ENCODE measurements at places on chromosomes 7 and 10.
A peak's percentile ranks its signal among the peaks of the same experiment; 100 is the strongest.

GRCh38 chr7:66583490-66584110, 45.1 kb upstream of the KCTD7 start:
- no peak for DNase-seq

- peak; percentile 89 for DNase-seq
Measured at GRCh38 chr7:123751821-123752220, 3.0 kb upstream of the WASL start.

DNA sequence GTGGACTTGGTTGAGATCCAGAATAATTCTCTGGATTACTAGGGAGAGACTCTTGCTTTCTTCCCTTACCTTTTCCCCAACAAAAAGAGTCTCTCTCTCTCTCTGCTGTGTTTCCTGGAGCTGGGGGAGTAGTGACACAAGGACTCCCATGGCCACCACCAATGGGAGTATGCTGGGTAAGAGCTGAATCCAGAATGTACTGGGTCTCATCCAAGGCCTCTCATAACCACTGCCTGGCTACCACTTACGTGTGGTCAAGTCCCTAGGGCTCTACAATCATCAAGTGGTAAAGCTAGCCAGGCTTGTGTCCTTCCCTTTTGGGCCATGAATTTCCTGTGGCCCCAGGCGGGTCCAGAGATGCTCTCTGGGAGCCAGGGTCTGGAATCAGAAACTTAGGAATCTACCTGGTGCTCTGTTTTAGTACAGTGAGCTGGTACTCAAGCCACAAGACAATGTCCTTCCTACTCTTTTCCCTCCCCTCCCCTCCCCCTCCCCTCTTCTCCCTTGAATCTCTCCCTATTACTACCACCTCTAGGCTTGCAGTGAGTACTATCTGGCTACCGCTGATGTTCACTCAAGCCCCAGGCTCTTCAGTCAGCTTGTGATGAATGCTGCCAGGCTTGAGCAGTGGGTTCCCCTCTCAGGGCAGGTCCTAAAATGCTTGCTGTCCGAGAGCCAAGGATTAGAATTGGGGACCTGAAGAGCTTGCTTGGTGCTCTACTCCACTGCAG, 196.6 kb downstream of the BBS9 start:
- no peak for DNase-seq

DNA sequence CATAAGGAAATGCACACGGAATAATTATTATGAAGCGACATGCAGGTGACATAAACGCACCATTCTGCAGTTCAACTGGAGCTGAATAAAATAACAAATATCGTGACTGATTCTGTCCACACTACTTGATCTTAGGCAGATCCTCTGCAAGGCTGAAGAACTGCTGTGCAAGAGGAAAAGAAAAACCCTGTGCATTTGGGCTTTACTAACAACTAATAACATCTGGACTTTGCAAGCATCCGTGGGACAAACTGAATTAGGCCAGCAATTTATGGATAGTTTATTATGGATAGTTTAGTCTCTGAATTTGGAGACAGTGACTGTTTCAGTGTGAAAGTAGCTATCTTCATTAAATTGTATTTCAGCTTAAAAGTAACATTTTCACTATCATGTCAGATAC, 309.4 kb downstream of the SFMBT2 start:
- no peak for DNase-seq

DNA sequence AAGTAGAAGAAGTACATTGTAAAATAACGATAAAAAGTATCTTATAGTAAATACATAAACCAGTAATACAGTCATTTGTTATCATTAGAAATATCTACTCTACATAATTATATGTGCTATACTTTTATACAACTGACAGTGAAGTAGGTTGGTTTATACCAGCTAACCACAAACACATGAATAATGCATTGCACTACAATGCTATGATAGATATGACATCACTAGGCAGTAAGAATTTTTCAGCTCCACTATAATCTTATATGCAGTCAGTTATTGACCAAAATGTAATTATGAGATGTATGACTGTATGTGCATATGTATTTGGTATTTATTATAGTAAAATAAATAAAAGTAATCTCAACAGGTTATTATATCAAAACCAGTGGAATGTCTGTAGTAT, 23.4 kb upstream of the SGCE start:
- no peak for DNase-seq

DNA sequence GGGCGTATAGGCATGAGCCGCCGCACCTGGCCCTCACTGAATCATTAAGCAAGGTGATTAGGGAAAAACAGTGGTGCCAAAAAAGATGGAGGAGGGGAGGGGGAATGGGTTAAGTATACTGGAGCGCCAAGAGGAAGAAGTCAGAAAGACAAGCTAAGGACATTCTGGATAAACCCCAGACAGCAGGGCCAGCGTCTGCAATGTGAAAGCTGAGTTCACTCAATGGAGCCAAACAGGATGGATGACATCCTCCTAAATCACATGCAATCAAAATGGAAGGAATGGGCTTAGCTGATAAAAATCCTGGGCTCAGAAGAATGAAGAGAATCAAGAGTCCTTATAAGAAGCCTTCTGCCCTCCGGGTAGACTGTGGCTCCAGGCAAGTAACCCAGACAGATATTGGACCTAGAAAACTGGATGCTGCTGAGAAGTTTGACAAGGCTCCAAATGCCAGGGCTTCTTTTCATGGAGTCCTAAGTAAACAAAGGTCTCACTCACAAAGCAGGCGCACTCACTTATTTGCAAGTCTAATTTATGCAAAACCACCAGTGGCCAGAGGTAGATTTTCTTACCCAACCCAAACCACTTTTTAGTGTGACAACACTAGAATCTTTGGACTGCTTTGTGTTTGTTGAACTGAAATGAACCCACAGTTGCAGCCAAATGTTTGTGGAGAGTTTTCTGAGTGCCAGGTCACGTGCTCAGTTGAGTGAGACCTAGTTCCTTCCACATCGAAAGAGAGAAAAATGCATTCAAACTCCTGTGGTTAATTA, 519.1 kb upstream of the AUTS2 start:
- no peak for DNase-seq

DNA sequence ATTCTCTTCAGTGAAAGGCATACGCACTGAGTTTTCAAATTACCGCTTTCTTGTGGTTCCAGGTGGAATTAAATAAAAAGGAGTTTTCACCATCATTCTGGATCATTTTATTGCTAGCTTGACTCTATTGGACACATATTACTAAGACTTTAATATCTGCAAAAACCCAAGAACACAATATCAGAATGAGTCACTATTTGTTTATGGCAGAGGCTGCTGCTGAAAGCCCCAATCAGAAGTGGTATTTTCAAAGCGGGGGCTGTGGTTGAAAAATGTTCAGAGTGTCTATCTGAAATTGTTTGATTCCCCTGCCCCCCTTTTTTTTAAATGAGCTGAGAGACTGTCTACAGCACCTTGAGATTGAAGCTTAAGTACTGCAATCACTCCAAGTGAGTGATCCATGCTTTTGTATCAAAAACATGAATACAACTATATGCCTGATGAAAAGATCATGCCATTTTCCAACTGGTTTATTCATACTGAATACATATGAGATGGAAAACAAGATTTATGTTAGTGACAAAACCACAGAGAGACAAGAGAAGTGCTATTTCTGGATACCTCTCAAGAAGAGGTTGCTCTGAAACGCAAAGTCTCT, 376.4 kb downstream of the HTR7 start:
- no peak for DNase-seq

All from umbilical cord (tissue), 2 donors.